ENCODE measurements at places on chromosomes 7 and 10. TPM values are rescaled to one million over a fixed set of nuclear protein-coding genes. Genes with fewer than 3 reads are reported as not detected.

GRCh38 chr7:141702892-141703291 is 926 bp upstream of the DENND11 start:
- H3K36me3 ChIP-seq: no peaks in the 10 kb centered on the region
- H3K4me1 ChIP-seq: peaks cover 15% of the 10 kb centered on the region
- no peak overlapping the region for H3K27ac ChIP-seq
- peak overlapping the region; percentile 63 for H3K4me3 ChIP-seq
- no peak for DNase-seq
- H3K27me3 ChIP-seq: no peaks in the 10 kb centered on the region

GHITM gene
- total RNA-seq: 117 TPM

DNA sequence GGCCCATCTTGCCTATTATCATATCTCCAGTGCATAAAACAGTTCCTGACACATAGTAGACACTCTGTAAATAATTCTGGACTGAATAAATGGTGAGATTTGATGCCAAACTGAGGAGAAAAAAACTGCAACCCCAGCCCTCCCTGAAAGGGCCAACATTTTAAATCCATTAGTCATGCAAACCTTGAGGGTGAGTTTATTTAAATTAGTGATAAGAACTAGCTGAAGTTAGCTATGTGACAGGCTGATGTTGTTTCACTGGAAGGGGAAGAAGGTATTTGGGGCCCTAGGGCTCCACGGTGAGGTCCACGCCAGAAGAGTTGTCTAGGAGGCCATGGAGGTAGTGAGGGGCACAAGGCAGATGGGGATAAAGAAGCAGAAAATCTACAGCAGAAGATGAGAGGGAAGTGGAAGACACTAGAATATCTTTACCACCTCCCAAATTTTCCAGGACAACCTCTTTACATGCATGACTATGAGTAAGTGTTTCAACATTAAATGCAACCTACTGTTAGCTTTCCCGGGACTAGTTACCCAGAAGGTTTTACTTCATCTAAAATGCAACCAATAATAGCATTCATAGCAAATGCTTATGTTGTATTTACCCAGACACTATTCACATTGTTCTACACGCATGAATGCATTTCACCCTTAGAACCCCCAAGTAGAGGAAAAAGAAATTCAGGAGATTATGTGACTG is 183.2 kb upstream of the LYZL1 start:
- DNase-seq: no peak
- H3K4me3 ChIP-seq: no peak overlapping the region
- H3K36me3 ChIP-seq: no peaks in the 10 kb centered on the region
- no peak overlapping the region for H3K27ac ChIP-seq
- H3K27me3 ChIP-seq: no peaks in the 10 kb centered on the region

- H3K27me3 ChIP-seq: no peaks in the 10 kb centered on the region
- H3K27ac ChIP-seq: no peak overlapping the region
- H3K4me1 ChIP-seq: no peaks in the 10 kb centered on the region
- H3K4me3 ChIP-seq: no peak overlapping the region
Observed at GRCh38 chr10:106559442-106559841, 605.1 kb downstream of the SORCS1 start.

DNA sequence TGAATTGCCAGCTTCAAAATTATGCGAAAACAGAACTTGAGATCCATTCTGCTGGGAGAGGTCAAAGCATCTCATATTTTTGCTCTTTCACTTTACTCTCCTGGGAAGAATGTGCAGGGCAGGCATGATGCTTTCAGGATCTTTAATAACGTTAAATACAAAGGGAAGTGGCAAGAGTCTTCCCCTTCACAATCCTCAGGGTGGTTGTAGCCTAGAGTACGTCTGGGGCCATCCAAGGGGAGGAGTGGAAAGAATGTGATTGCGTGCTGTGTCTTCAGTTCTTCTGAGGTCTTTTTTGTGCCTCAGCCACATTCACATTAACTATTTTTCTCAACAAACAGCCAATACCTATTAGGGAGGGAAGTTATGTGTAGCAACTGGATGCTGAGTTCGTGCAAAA is 207.3 kb downstream of the HGF start:
- DNase-seq: no peak
- no peak overlapping the region for H3K4me3 ChIP-seq
- no peaks in the 10 kb centered on the region for H3K27me3 ChIP-seq
- H3K4me1 ChIP-seq: no peaks in the 10 kb centered on the region
- no peak overlapping the region for H3K27ac ChIP-seq

DNA sequence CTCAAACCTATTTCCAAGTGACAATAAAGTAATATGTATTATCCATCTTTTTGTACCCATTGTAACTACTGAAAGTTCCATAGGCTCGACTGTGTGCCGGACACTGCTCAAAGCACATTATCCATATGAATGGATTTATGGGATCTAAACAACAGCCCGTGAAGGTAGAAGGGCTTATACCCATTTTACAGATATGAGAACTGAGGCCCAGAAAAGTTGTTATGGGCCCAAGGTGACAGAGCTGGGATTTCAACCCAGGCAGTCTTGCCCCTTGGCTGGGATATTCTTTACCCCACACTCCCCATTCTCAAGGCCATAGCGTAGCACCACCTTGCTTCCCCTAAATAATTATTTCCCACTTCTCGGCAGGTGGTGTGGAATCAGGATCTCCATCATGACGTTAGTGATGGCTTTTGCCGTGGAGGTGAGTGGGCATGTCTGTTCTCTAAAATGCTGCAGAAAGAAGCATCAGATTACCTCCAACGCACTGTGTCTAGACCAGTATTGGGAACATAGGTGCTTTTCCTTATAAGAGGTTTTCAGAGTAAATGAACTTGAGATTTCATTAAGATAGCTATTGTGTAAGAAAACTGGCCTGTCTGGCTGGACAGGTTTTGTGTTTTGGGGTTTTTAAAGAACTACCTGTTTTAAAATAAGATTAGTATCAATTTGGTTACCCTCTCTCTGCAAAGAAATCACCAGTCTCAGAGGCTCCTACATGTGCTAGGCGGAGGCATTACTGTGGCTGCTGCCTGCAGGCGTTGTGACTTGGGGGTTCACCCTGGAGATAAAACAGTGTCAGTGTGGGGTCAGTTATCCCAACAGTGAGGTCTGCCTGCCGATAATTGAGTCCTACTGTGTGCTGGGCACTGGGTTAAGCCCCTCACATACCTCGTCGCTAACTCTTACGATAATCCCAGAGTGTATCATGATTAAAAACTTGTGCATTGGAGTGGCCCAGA is 85.1 kb upstream of the SDK1 start:
- H3K4me3 ChIP-seq: no peak overlapping the region
- no peak overlapping the region for H3K27ac ChIP-seq
- peaks cover 3% of the 10 kb centered on the region for H3K4me1 ChIP-seq
- no peak for DNase-seq
- no peaks in the 10 kb centered on the region for H3K36me3 ChIP-seq

BAMBI gene
- total RNA-seq: 12.9 TPM

DNA sequence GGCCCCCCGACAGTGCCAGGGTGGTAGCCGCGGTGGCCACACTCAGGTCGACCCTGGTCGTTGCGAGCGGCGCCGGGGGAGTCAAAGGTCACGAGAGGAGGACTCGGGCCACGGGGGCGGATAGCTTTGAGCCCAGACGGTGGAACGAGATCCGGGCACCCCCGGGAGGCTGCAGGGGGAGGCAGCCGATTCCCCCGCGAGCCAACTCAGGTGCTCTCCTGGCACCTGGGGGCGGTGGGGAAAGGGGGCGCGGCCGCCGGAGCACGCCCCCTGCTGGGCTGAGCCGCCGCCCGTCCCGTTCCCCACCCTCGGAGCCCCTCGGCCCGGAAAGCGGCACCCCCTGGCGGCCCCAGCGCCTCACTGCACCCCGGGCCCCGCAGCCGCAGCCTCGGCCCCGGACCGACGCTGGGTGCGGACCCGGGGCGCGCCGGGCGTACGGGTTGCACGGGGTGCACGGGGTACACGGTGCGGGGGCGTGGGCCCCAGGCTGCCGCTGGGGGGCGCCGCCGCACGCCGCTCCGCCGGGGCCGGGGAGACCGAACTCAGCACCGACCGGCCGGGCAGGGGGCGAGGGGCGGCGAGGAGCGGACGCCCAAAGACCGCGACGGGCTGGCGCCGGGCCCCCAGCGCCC is 521 bp upstream of the NYAP1 start:
- H3K27ac ChIP-seq: no peak overlapping the region
- peak; percentile 88 for DNase-seq

DNA sequence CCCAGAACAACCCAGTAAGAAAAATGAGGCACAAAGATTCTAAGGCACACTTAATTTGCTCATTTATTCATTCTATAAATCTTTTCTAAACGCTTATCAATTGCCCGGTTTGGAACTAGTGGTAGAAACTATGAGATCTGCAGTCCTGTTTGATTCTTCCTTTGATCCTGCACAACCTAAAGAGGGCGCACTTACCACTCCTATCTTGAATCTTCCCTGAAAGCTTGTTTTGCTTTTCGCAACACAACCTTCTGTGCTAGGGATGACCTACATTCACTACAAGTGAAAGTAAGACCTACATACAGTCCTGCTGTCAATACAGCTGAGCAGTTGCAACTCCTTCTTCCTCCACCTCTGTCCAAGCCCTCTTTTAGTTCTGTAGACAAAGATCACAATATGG is 12.6 kb upstream of the ARL4A start:
- H3K27me3 ChIP-seq: no peaks in the 10 kb centered on the region
- DNase-seq: no peak
- H3K27ac ChIP-seq: no peak overlapping the region

TMEM229A gene
- not detected for total RNA-seq

Measured in upper lobe of right lung (tissue), 1 donor.